ENCODE measurements at places on chromosomes 3 and 15.

- no peak for DNase-seq
These were observed 22.4 kb upstream of the ABHD10 start for GRCh38 chr3:111956449-111956848.

- DNase-seq, result no peak
These were observed 308.6 kb downstream of the MECOM start for GRCh38 chr3:169354774-169355501.

GRCh38 chr15:25208735-25209134 lies 230.1 kb downstream of the UBE3A start:
- DNase-seq, result no peak

GRCh38 chr15:80609091-80609490 lies 86.0 kb upstream of the ABHD17C start:
- DNase-seq, result no peak

DNA sequence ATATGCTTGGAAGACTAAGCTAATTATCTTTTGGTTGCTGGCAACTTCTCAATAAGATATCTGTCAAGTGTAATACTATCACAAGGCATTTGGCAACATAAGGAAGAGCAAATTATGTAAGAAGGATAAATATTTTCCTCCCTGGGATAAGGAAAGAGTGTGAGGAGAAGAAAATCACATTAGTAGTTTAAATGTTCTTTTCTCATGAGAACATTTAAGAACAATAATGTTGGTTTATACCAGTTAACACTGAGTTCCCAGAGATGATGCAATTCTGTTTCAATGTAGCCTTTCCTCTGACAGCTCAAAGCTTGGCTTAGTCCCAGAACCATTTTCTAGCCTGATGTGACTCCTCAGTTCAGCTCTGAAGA lies 66.1 kb upstream of the NPHP3 start:
- DNase-seq, result no peak

GRCh38 chr3:96083610-96084009 lies 730.8 kb upstream of the EPHA6 start:
- DNase-seq, result no peak

DNA sequence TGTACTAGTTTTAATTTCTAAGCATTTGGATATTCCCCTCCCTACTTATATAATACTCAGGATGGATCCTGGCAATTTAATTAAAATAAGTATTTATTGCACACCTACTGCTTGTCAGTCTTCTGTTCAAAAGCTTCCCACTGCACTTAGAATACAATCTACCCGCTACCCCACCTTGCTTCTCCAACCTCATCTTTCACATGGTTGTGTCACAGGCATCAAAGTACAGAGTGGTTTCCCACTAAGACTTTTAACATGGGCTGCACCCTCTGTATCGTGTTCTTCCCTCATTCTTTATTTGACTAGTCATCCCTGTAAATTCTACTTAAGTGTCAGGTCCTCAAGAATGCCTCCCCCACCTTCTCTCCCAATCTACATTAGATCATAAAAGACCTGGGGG lies 35.0 kb downstream of the RIOX2 start:
- DNase-seq, result no peak

DNA sequence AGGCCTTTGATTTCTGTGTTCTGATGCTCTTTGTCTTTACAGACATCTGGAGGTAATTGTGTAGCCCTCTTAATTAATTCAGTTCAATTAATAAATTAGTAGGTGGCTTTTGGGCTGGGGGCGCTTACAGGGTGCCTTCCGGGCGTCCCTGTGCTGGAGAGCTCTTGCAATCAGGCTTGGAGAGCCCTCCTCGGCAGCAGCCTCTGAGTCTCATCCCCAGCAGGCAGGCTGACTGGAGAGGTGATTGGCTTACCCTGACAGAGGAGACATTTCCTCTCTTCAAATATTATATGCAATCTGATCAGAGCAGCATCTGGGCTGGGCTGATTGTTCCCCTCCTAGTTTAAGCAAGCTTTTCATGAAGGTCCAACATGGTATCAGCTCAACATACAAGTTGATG lies 250.7 kb downstream of the LPP start:
- DNase-seq, result no peak

- no peak for DNase-seq
These were observed 39.7 kb upstream of the MYZAP start for GRCh38 chr15:57551715-57552677.

DNA sequence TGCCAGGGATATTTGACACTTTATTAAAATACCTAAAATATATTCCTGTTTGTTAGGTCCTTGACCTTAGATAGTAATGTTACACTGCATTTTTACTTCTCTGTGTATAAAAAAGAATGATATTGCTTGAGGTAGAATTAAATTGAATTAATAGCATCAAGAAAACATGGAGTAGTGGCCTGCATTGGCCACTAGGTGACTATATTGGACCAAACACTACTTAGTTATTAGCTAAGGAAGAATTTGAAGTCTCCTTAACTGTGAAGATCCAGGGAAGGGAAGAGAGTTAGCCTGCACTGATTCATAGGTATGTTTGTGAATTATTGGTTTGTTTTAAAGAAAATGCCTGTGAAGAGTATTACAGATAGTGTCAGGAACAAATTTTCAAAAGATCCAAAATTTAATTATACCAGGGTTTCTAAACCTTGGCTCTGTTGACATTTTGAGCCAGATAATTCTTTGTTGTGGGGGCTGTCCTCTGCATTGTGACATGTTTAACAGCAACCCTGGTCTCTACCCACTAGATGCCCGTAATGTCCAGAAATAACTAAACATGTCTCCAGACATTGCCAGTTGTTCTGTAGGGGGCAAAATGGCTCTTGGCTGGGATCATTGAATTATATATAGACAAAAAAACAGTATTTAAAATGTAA lies 103.6 kb upstream of the THSD4 start:
- DNase-seq, result no peak

DNA sequence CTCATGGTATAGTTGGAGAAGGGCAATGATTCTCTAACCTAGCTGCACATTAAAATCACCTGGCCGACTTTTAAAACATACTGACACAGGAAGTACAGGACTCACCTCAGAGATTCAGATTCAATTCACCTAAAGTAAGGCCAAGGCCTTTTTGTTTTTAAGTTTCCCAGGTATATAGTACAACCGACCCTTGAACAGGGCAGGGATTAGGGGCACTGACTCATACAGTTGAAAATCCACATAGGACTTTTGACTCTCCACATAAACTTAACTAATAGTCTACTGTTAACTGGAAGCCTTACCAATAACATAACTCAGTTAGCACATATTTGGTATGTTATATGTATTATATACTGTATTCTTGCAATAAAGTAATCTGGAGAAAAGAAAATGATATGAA lies 129.5 kb upstream of the ABI3BP start:
- no peak for DNase-seq

GRCh38 chr3:187624588-187624987 lies 45.6 kb downstream of the SST start:
- DNase-seq, result no peak

- no peak for DNase-seq
These were observed 11.5 kb downstream of the APH1B start for GRCh38 chr15:63288778-63289378.

DNA sequence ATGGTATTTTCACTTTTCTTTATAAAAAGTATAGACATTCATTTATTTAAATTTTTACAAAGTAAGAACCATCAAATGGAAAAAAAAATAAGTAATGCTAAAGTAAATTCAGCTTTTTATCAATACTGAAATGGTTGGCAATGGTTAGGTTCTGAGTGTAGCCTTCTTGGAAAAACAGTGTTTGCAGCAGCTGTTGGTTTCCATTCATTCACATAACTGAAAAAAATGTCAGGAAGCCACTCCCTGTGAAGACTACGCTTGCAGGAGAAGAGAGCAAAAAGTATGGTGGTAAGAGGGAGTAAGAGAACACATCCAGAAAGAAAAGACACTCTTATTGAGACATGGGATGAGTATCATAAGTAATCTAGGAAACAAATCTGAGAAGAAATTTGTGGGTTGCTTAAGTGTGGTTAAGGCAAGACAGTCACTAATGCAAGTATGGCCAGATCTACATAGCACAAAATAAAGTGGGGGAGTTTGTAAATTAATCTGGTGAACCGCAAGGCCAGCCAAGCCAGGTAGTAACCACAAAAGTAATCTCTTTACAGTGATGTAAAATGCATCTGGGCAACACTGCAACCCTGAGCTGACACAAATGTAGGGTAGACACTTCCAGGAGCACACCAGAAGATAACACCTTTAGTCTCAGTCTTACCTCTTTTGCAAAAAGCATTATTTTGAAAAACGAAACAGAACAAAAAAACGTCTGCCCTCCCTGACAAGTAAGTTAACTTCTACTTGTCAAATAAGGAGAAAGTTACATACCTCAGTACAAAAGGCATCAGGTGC lies 133.7 kb downstream of the IGSF11 start:
- no peak for DNase-seq

Measured in stimulated activated CD4-positive, alpha-beta T cell treated with anti-CD3 and anti-CD28 coated beads, Interleukin-1b, Interleukin-23, amount 100 ng/mL, for 48 hours (primary cell).